Stomach (tissue), 19 donors: ENCODE measurements at places on chromosomes 5 and 9. TPM values are rescaled to one million over a fixed set of nuclear protein-coding genes. Genes with fewer than 3 reads are reported as not detected.

DDX4 gene
- total RNA-seq, result not detected

GRCh38 chr5:5986492-5987178 lies 391.7 kb downstream of the MED10 start:
- no peak for DNase-seq

DNA sequence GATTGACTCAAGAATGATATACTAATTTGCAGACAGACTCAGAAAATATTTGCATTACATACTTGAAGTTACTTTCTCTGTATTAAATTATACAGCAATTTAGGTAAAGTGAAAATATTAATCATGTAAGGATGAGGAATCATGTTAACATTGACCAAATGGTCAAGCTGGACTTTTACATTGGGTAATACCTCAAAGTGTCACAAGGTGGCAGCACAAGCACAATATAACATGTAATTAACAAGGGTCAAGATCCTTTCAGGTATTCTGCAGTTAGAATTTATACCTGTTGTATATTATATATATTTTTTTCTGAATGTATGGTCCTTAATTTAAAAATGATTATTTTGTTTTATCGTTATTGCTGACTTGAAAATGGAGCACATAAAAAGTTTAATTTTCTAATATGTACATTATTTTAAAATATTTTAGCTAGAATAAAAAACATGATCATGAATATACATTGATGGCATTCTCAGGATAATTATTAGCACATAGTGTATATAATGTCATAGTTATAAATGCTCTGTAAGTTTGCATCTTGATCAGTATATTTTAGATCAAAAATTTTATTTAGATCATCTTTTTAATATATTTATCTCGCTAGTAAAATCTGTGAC lies 8.6 kb downstream of the HAPLN1 start:
- DNase-seq, result peak; percentile 73

RAI14 gene
- 49.0 TPM for total RNA-seq

GRCh38 chr5:168214071-168214470 lies 77.4 kb upstream of the WWC1 start:
- DNase-seq, result no peak

DNA sequence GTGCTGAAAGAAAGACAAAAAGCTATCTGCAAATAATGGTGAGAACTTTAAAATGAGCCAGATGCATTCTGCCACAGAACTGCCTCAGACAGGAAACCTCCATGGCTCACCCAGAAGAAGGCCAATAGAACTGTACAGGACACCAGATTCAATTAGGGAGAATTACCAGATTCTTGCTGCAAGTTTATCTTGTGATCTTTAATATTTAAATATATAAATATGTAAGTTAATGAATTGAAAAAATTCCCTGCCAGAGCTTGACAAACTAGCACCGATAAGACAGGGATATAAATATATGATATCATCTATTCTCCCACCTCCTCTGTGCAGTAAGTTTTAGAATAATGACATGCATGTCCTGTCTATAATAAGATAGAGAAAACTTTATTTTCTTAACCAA lies 252.8 kb downstream of the PLK2 start:
- no peak for DNase-seq

DNA sequence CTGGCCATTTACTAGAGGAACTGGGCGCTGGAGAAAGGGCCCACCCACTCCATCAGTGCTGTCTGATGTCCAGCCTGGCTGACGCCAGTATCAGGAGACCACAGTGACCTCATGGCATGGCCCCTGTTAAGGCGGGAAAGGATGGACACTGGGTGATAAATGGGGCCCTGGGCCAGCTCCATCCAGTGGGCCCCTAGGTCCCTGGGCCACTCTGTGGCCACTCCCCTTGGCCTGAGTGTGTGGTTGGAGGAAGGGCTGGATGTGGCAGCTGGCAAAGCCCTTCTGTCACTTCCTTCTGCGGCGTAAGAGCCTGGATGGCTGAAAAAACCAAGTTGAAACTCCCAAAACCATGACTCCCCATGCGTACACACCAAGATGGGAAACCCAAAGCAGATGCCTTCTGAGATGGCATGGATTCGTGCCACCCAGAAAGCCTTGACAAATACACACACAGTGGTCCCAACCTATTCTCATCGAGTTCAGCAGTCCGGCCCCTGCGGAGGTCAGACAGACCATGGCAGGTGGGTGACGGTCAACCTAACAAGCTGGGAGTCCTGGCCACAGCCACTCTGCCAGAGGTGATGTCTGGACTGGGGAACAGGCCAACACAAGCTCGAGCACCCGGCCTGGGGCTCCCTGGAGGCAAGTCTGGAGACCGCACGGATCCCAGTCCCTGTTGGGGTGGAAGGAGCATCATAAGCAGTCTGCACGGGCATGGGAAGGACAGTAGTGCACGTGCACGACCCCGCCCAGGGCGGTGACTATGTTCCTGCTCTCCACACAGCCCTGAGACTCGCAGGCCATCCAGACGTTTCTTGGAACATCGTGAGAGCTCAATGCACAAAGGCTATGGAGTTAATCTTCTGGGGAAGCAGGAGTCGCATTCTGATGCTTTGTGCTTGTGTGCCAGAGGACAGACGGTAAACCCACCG lies 45.2 kb upstream of the NOTCH1 start:
- DNase-seq, result no peak

DNA sequence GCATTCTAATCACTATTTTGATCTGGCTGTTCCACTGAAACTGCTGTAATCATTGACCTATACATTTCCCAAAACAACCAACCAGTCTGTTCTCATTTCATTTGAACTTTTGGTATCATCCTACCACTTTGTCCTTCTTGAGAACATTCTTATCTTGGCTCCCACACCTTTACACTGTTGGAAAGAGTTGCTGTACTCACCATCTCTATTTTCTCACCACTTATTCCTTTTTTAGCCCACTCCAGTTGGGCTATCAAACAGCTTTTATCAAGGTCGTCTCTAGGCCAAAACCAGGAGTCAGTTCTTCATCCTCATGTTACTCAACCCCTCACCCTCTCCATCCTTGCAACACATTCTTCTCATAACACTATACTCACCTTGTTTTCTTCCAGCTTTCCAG lies 170.1 kb downstream of the KDM4C start:
- DNase-seq, result no peak

DNA sequence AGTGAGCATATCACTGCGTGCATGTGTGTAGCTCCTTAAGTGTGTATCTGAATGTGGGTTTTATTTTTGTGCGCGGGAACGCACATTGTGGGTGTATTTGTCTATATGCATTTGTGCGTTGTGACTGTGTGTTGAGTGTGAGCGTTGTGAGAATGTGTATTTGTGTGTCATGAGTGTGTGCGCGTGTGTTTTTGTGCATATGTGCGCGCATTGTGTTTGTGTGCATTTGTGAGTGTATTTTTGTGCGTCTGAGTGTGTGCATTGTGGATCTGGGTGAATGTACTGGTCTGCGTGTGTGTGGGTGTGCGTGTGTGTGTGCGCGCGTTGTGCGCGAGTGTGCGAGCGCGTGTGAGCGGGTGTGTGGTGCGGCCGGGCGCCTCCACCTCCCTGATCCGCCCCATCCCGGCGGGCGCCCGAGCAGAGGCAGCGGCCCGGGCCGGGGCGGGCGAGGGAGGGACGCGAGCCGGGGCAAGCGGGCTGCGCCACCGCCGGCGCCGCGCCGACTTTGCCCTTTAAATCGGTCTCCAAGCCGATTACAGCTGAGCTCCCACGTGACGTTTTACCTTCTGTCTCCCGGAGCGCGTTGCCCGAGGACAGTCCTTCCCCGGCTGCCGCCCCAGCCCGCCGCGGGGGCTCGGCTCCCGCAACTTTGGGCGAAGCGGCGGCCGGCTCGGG lies at the start of gene RASGRF2:
Gene RASGRF2, plus strand, starts transcription at position 596 of the 675 bp plus-strand sequence. CDS start 376 bp downstream, outside the sequence.
- DNase-seq, result peak; percentile 64

KIF27 gene
- total RNA-seq, result 21.0 TPM

GRCh38 chr9:81389569-81389993 lies 299.8 kb downstream of the TLE1 start:
- DNase-seq, result no peak

- peak; percentile 78 for DNase-seq
Observed at GRCh38 chr9:100111235-100111634, 12.2 kb downstream of the INVS start.

C5orf52 gene
- not detected for total RNA-seq

AJM1 gene
- 12.1 TPM for total RNA-seq

PCDHAC1 gene
- 0.55 TPM for total RNA-seq

TLR4 gene
- total RNA-seq, result 9.9 TPM

DNA sequence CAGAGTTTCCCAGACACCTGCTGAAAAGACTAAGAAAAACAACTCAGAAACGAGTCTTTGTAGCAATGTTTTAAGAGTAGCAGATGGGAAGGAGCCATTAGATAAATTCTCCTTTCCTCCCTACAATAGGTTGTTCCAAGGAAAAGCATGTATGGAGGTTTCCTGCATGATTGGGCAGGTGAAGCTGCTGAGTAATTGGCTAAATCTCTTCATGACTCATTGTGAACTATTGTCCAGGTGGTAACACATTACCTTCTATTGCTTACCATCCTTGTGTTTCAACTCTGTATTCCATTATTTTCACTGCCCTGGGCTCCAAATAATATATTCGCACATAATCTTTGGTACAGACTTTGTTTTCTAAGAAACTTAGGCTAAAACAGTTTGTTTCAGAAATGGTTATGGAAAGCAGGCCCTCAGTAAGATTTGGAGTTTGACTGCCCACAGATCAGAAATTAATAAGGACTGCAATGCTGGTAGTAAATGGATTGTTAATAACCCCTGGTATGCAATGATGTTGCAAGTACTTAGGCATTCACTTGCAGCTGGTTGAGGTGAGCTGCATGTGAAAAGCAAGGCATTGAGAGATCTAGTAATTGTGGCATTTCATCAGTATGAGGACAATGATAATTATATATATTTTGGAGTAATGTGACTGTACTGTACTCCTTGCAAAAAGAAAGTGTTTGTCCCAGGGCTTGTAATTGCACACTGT lies 281.4 kb upstream of the VLDLR start:
- no peak for DNase-seq

- DNase-seq, result no peak
Observed at GRCh38 chr5:35826554-35826953, 30.1 kb upstream of the IL7R start.

DNA sequence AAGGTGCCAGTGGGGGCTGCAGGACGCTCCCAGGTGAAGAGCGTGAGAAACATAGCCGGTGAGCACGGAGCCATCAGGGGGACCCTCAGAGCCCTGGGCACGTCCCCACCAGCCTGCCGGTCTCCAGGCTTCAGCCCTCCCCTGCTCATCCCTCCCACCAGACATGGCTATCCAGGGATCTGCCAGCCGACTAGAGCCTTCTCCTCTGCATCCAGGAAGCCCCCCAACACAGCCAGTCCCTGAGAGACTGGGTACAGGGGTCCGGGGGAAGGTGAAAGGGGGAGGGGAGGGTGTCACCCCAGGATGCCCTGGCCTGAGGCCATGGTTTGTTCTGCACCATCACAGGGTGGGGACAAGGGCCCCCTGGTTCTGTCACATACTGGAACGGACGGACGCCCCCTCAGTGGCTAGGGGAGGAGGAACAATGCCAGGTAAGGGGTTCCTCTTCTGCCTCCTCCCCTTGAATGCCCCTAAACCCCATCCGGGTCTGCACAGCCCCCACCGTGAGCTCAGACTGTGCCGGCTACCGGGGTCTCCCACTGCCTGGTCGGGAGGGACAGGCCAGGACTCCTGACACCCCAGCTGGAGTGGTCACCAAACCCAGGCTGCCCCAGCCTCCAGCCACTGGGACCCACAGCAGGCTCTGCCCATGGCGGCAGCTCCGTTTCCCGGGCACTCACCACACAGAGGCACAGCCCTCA lies 34.3 kb downstream of the NACC2 start:
- no peak for DNase-seq

GRCh38 chr9:111474385-111474784 lies 9.8 kb downstream of the ECPAS start:
- DNase-seq, result no peak

DNA sequence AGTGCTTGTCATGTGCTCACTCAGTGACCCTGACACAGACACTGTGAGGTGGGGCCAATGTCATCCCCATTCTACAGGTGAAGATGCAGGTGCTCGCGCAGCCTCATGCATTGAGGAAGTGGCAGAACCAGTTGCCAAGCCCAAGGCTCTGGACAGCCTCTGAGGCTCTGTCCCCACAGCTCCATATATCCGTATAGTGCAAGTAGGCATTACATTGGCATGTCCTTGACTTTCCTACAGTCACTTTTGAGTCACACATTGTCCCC lies 58.8 kb upstream of the ANGPTL2 start:
- DNase-seq, result no peak

C5orf58 gene
- not detected for total RNA-seq

DNA sequence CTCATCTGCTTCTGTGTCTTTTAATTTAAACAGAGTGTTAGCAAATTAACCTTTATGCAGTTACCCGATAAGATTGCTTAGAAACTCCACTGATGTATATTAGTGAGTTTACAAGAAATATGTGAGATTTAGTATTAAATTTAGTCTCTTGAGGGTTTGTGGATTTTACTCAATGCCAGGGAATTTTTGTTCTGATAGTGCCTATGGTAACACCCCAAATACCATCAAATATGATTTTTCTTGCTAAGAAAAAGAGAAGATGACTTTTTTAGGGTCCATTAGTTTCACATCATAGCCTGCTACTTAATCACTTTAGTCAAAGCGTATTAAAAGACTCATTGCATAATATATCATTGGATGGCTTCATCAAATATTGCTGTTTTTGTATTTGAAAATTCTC lies 224.9 kb downstream of the PCSK5 start:
- DNase-seq, result no peak

GDA gene
- total RNA-seq, result not detected

GRCh38 chr5:176857894-176858273 lies 41.3 kb downstream of the HK3 start:
- DNase-seq, result no peak

FGFR4 gene
- 10.3 TPM for total RNA-seq

GRCh38 chr9:86783884-86784283 lies 163.4 kb downstream of the GAS1 start:
- no peak for DNase-seq

DNA sequence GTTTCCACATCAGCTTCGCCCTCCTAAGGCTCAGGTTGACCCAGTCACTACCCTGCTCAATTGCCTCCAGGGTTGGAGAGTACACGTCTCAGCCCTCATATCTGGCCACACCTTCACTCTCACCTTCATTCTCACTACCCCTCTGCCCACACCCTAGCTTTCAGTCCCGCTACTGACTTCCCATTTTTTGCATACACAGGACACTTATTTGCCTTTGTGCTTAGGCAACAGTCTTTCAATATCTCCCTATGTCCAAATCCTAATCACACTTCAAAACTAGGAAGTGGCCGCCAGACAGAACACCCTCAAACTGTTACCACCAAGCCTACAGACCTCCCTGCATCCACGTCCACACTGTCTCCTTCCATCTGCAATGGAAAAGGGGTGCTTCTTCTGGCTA lies 10.9 kb downstream of the MCTP1 start:
- no peak for DNase-seq

AIF1L gene
- total RNA-seq, result 10.9 TPM
